ENCODE measurements at places on chromosomes 12 and 14. TPM values are rescaled to one million over a fixed set of nuclear protein-coding genes. Genes with fewer than 3 reads are reported as not detected.
A peak's percentile ranks its signal among the peaks of the same experiment; 100 is the strongest.

Gene PHETA1
- 6.6 TPM for polyA plus RNA-seq

DNA sequence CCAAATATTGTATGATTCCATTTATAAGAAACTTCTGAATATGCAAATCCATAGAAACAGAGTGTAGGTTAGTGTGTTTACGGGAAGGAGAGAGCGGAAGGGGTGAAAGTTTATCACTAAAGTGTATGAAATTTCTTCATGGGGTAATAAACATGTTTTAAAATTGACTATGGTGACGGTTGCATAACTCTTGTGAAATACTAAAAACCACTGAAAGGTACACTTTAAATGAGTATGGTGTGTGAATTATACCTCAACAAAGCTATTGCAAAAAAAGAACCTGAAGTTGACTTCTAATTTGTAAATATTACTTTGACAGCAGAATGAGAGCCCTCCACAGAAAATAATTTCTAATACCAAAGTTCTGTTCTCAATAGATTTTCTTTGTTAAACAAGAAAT is 47.1 kb downstream of the ATG2B start:
- DNase-seq, result no peak

DNA sequence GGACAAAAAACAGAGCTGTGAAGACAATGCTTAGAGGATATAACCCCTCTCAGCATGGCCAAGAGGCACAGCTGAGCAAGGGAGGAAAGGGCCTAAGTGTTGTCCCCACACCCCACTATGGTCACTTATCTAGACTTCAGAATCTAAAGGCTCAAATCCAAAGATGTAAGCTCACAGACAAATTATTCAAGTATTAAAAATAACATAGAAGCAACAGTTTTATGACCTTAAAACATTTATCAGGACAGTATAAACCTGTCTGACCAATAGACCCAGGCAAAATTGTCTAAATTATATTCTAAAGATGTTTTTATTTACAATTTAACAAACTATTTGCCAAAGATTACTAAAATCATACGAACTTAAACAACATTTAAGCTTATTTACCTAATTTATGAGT is 28.1 kb upstream of the PRICKLE1 start:
- DNase-seq, result no peak

Gene OLR1
- 1.1 TPM for polyA plus RNA-seq

- no peak for DNase-seq
Measured at GRCh38 chr12:56833780-56834179, 70.7 kb downstream of the HSD17B6 start.

- DNase-seq, result no peak
Measured at GRCh38 chr14:54223831-54224402, 172.9 kb upstream of the CDKN3 start.

GRCh38 chr12:14871886-14872285 is 13.8 kb downstream of the MGP start:
- DNase-seq, result no peak

DNA sequence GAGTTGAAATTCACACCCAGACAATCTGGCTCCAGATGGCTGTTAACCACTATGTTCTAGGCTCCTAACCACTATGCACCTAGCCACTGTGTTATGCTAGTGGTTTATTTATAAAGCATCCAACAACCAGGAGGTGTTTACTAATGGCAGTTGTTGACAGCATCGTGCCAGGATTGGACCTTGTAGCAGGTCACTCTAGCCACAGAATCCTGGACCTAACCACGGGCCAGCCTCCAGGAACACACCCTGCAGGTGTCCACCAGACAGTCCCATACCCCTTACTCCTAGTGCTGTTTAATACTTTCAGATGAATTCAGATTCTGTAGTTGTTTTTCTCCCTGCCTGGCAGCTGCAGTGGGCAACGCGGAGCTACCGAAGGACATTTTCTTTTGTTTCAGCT is 109.4 kb upstream of the MYL2 start:
- DNase-seq, result no peak

GRCh38 chr12:111954969-111955368 is 58.0 kb downstream of the TMEM116 start:
- DNase-seq, result no peak

Gene SLC7A7
- 32.2 TPM for polyA plus RNA-seq

Gene IL31
- not detected for polyA plus RNA-seq

Gene BCAT1
- polyA plus RNA-seq, result 32.8 TPM

- no peak for DNase-seq
Measured at GRCh38 chr14:35594616-35595015, 60.7 kb downstream of the INSM2 start.

Gene GLS2
- 0.50 TPM for polyA plus RNA-seq

DNA sequence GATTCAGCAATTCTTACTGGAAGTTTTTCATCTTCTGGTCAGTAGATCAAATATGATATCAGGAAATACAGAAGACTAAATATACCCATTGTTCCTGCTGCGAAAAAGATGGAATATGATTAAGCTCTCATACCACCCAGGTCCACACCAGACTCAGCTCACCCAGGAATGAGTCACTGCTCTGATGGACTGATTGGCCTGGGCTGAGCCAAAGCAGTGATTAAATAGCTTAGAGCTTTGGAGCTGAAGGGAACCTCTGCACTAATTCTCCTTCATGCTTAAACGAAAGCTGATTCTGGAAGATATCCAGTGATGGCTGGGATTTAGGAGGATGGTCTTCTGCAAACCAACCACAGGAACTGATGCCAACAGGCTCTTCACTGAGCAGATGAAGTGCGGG is 62.0 kb upstream of the SYT1 start:
- DNase-seq, result no peak

GRCh38 chr12:92961949-92962348 is 32.9 kb upstream of the EEA1 start:
- DNase-seq, result no peak

- no peak for DNase-seq
Measured at GRCh38 chr12:63899396-63899795, 54.9 kb downstream of the SRGAP1 start.

DNA sequence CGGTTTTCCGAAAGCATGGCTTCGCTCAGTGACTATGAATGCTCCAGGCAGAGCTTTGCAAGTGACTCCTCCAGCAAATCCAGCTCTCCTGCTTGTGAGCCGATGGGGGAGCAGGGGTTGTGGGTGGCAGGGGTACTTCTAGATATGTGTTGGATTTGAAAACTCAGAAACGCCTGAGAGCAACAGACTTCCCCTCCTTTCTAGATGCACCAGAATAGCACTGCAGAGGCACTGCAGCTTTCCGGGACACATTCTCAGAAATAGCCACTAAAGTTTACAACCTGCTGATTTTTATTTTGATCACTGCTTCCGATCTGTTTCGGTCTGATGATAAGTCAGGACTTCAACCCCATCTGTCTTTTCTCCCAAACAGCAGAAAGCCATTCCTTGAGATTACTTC is 8.6 kb downstream of the TCP11L2 start:
- DNase-seq, result no peak

GRCh38 chr14:91968280-91968679 is 20.8 kb upstream of the FBLN5 start:
- no peak for DNase-seq

DNA sequence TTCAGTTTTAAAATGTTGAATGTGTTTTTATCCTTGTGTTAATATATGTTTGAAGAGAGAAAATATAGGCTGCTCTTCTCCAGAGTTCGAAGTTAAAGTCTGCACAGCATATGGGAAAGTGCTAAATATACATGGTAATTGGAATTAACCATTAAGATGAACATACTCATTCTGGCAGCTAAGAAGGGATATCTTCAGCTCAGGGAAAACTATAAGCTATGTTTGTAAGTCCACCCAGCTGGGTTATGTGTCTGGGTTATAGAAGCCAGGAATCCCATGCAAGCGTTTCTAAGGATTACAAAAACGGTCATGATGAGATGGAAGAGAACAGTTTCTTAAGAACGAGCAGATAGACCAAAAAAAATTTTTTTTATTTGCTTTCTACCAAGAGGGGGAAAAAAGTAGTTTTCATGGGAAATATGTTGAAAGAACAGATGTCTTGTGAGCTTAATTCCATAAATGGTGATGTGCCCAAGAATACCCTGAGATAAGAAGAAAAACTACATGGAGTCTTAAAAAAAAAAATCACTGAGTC is 198.9 kb downstream of the FBXL14 start:
- no peak for DNase-seq

DNA sequence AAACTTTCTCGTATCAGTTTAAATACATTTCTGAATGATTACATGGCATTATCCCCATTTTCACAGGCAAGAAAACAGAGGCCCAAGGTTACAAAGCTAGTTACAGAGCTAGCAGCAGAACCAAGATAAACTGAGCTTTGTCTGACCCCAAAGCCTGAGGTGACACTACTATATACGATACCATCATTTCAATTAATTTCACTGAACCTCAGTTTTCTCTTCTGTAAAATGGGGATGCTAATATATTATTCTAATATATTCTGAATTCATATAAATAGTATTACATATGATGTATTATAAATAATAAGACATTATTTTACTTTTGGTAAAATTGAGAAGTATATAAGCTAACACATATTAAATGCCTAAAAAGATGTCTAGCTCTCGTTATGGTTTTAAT is 143.3 kb downstream of the NRXN3 start:
- no peak for DNase-seq

DNA sequence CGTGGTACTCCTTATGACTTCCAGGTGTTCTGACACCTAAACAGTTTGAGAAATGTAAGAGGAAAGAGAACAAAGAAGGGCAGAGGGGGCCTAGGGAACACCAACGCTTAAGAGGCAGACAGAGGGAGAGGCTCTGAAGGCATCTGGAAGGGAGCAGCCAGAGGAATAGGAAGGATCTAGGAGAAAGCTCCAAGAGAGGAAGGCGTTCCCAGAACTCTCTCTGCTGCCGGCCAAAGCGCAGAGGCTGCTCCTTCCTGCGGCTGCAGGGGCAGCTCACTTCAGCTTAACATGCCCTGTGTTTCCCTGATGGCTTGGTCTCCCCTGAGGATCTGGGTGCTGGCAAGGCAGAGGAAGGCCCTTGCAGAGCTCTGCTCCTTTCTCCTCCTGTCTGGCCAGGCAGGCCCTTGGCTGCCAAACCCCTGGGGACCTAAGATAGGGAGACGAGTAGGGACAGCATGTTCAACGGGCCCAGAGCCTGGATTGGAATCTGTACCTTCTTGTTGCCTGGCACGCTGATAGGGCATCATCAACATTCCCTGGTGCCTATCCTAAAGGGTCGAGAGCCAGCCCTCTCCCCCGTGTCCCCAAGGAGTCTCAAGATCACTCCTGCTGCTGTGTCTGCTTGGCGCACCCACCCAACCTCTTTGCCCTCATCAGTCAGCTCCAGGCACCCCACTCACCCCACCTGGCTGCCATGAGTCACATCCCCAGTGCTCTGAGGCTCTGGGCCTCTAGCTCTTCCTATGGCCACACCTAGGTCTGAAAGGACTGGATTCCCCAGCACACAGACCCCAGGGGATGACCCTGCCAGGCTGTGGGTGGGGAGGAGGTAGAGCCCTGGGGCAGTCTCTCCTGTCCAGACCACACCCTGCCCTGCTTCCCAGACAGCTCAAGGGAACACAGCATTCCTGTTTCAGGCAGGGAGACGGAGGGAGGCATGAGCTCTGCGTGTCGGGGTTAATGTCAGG is 45.6 kb downstream of the LTBP2 start:
- DNase-seq, result peak; percentile 31

- DNase-seq, result no peak
Measured at GRCh38 chr12:68292151-68292943, 38.9 kb upstream of the IL22 start.

Gene PAPLN
- 1.0 TPM for polyA plus RNA-seq

- no peak for DNase-seq
Measured at GRCh38 chr12:50111395-50111692, 692 bp upstream of the COX14 start.

Gene CCNT1
- polyA plus RNA-seq, result 15.9 TPM

Gene IL23A
- polyA plus RNA-seq, result 0.26 TPM

Gene ARHGEF40
- 74.5 TPM for polyA plus RNA-seq

Gene KLRC3
- 0.37 TPM for polyA plus RNA-seq

Gene JDP2
- polyA plus RNA-seq, result 47.5 TPM

DNA sequence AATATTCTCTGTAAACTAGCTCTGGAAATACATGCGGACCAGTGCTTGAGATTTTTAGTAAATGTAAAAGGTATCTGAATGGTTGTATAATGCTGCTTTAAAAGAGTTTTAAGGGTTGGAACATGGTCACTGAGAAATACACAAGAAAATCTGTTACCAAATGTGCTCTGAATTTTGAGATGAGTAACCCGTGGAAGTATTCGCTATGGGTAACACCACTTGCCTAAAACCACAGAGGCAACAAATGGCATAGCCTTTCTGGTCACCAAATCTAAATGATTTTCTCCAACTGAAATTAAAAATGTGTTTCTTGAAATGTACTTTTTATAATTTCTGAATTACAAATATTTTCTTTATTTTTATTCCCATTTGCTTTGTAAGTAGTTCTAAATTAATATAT is 745.7 kb downstream of the DIO2 start:
- no peak for DNase-seq

DNA sequence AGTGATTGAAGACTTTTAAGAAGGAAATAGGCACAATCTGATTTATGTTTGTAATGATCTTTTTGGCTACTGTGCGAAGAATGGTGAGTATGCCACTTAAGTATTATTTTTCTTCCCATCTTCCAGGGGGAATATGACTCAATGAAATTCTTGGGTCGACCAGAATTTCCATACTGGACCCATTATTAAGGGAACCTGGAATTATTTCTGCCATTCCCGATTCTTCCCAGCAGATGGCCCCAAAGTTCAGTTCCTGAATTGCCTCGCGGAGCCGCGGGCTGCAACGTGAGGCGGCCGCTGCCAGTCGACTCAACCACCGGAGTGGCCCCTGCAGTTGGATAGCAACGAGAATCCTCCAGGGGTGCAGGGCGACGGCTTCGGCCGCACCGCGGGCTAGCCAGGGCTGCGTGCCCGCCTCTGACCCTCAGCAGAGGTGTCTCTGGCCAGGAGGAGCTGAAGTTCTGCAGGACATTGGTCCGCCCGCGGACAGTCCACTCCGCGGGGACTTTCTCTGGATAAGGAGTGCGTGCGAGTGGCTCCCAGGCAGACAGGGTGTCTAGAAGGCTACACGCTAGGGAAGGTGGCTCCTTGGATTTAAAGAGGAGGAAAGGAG is 628 bp upstream of the TSHR start:
- DNase-seq, result peak; percentile 78

- DNase-seq, result no peak
Measured at GRCh38 chr12:102527171-102527720, 46.9 kb upstream of the IGF1 start.

DNA sequence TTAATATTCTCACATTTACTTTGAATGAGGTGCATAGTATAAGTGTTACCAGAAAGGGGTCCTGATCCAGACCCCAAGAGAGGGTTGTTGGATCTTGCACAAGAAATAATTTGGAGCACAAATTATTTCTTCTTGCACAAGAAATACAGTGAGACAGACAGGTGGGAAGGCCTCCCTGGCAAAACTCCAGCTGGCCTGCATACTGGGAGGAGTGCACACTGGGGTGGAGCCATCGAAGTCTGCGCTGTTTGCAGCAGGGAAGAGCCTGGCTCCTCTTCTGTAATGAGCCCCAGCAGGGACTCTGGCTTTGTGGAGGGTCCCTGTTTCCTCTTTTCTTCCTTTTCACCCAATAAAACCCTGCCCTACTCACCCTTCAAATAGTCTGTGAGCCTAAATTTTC is 141.6 kb downstream of the GLT1D1 start:
- DNase-seq, result peak; percentile 65

GRCh38 chr14:95062946-95063345 is 94.4 kb downstream of the DICER1 start:
- DNase-seq, result no peak

Gene WDHD1
- 9.9 TPM for polyA plus RNA-seq

Gene PLEK2
- polyA plus RNA-seq, result 1.8 TPM

All from muscle of arm (tissue), 14 donors.